Panc1 (cell line): ENCODE measurements at places on chromosomes 7 and 10.
A peak's percentile ranks its signal among the peaks of the same experiment; 100 is the strongest.

DNA sequence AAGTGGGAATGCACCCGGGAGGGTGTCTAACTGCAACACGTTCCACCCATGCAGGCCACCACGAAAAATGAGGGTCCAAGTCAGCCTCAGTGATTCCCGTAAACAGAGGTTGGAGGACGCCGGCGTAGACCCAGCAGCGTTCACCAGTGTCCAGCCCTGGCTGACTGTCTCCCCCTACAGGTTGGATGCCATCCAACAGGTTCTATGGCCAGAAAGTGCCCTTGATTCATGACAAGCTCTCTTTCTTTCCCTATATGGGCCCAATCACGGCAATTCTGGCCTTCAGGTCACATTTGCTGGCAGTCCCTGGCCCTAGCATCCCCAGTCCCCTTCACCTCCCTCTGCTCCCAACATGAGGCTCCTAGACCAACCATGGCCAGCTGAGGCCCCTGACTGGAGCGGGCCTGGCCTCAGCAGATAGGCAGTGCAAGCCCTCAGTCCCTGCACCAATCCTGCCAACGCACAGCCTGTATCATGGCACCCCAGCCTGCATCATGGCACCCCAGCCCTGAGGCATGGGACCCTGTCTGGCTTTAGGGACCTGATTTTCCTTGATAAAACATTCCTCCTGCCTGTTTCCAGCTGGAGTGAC, 227.4 kb downstream of the GRID1 start:
- DNase-seq = peak; percentile 4

GRCh38 chr10:130185591-130185990, 49.4 kb downstream of the GLRX3 start:
- no peak for DNase-seq

- DNase-seq = no peak
Measured at GRCh38 chr10:114042895-114043531, 653 bp upstream of the ADRB1 start.

GRCh38 chr7:129896568-129897382, 56.0 kb downstream of the UBE2H start:
- no peak for DNase-seq

GRCh38 chr10:31961277-31962074, 32.8 kb upstream of the ARHGAP12 start:
- no peak for DNase-seq
